ENCODE measurements at places on chromosomes 2 and 18. TPM values are rescaled to one million over a fixed set of nuclear protein-coding genes. Genes with fewer than 3 reads are reported as not detected.

Gene CTNNA2
- total RNA-seq, result not detected

Gene ATF2
- 44.5 TPM for total RNA-seq

DNA sequence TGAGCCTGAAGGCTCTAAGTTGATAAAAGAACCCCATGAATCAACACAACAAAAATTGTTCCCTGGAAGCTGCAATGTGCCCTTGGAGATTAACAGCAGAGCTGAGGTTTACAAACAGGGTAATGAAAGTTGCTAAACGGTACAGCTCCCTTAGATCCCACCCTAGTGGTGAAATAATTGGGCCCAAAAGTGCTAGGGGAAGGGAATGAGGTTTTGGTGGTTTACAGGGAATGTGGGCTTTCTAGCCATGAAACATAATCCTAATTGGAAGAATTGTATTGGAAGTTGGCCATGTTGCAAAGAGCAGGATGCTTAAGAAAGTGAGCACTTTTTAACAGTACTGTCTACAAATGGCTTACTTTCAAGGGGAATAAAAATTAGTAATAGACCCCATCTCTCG lies 180.2 kb upstream of the SMIM21 start:
- no peaks in the 10 kb centered on the region for H3K4me1 ChIP-seq
- H3K27me3 ChIP-seq, result peaks cover 4% of the 10 kb centered on the region
- H3K36me3 ChIP-seq, result no peaks in the 10 kb centered on the region

- H3K27me3 ChIP-seq, result no peaks in the 10 kb centered on the region
- H3K4me3 ChIP-seq, result no peak overlapping the region
- peaks cover 3% of the 10 kb centered on the region for H3K4me1 ChIP-seq
- no peak overlapping the region for H3K27ac ChIP-seq
- no peak for DNase-seq
Observed at GRCh38 chr2:101089419-101089818, 61.8 kb downstream of the TBC1D8 start.

Gene DNAH6
- total RNA-seq, result 0.21 TPM

Gene NIFK
- total RNA-seq, result 186 TPM

DNA sequence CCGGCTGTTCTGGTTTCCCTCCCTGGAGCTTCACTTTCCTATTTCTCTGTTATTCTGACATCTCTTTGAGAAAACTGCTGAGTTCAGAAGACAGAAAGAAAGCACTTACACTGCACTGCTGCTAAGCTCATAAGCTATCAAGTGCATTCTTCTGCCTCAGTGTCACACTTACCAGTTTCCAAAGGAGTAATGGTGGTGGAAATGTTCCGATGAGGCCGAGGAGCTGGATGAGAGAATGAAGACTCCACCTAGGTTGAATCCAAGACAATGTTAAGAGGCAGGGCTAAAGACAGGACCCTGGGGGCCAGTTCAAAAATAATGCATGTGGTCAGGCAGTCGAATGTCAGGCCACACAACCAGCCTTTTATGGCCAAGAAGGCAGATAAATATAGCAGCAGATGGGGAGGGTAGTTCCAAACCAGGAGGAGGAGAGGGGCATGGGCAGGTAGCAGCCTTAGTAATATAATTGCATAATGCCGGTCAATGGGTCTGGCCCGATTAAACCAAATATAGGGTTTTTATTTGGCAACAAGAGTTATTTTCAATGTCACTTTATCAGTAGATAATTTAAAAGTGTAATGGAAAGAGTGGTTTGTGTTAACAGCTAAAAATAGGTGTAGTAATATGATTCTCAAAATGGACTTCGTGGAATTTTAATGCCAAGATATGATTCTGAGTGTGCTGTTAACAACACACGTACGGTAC lies at the start of gene MYOM1:
TSS of gene MYOM1 (minus strand) at position 338 of the 705 bp plus-strand sequence. CDS start 4,745 bp downstream, outside the sequence.
- H3K4me3 ChIP-seq, result no peak within 1 kb of the TSS
- H3K4me1 ChIP-seq, result peaks cover 4% of the 10 kb centered on the region
- no peaks in the 10 kb centered on the region for H3K27me3 ChIP-seq

Gene SCN7A
- not detected for total RNA-seq

DNA sequence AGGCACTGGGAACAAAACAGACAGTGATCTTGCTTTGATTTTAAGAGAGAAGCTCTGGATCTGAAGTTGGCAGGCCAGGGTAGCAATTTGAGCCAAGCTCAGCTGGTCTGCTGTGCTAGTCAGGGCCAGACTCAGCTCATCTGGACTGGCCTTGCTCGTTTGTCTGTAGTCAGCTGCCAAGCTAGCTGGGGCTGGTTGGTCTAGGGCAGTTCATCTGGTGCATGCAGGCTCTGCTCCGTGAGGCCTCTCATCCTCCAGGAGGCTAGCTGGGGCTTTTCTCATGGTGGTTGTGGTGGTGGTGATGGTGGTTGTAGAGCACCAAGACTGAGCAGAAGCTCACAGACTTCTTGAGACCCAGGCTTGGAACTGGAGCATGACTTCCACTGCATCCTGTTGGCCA lies 10.3 kb downstream of the FBLN7 start:
- H3K27ac ChIP-seq, result no peak overlapping the region
- H3K36me3 ChIP-seq, result no peaks in the 10 kb centered on the region
- no peak for DNase-seq
- H3K4me1 ChIP-seq, result peaks cover 4% of the 10 kb centered on the region
- H3K4me3 ChIP-seq, result no peak overlapping the region
- peaks cover 5% of the 10 kb centered on the region for H3K27me3 ChIP-seq

DNA sequence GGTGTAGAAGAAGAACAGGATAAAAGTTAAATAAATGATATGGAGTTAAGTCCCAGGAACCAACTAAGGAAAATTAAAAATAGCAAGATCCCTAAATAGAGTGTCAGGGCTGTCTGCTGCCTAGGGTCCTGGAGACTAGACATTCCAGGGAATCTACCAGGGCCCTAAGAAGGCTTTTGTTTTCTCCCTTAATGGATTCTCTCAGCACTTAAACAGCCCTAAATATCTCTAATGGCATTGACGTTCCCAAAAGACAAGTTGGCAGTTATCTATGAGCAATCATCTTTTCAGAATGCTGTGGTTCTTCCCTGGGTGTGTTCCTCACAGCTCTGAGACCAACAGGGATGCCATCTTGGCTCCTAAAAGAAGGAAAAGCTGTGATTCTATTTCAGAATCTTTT lies 616.3 kb downstream of the EPHA4 start:
- no peaks in the 10 kb centered on the region for H3K4me1 ChIP-seq
- H3K36me3 ChIP-seq, result no peaks in the 10 kb centered on the region
- DNase-seq, result no peak
- H3K4me3 ChIP-seq, result no peak overlapping the region
- no peak overlapping the region for H3K27ac ChIP-seq

Gene ASPRV1
- 0.54 TPM for total RNA-seq

DNA sequence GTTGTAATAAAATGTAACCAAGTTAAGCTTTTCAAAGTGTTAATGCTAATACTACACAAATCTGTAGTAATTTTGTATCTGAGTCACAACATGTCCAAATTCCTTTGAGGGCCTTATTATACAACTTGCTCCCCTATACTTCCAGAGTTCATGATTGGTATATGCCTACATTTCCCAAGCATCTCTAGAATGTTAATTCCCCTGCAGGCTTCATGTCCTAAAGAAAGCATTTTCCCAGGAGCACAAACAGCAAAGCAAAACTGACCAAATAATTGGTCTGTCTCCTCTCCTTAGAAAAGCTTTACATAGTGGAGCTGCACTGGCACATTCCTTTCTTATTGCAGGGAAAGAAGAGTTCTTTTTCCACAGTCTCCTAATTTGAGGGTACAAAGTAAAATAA lies 3.7 kb downstream of the ALS2 start:
- H3K27ac ChIP-seq, result no peak overlapping the region
- no peaks in the 10 kb centered on the region for H3K27me3 ChIP-seq
- H3K4me3 ChIP-seq, result no peak overlapping the region
- no peak for DNase-seq

DNA sequence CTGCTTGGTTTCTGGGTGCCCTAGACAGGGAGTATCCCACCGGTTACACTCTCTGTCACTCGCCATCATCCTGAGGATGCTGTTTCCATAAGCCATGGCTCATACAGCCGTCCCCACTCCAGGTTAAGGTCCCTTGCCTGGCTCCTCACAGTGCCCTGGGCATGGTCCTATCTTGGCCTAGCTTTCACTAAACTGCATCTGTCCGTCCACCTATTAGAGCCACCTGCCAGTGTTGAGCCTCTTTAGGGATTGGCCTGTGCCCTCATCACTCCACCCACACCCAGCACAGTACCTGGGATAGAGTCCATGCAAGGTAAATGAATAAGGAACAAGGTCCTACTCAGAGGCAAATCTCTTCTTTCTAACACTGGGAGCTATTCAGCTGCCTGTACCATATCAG lies 320.1 kb downstream of the GBX2 start:
- H3K4me1 ChIP-seq, result no peaks in the 10 kb centered on the region
- no peak for DNase-seq
- peaks cover 4% of the 10 kb centered on the region for H3K27me3 ChIP-seq
- no peak overlapping the region for H3K27ac ChIP-seq
- H3K36me3 ChIP-seq, result no peaks in the 10 kb centered on the region

GRCh38 chr2:121124330-121124729 lies 160.7 kb downstream of the TFCP2L1 start:
- no peak overlapping the region for H3K4me3 ChIP-seq
- no peaks in the 10 kb centered on the region for H3K4me1 ChIP-seq
- no peaks in the 10 kb centered on the region for H3K36me3 ChIP-seq
- no peak overlapping the region for H3K27ac ChIP-seq
- DNase-seq, result no peak

GRCh38 chr2:181684454-181685149 lies 4.3 kb upstream of the NEUROD1 start:
- H3K27me3 ChIP-seq, result peaks cover 87% of the 10 kb centered on the region
- peaks cover 35% of the 10 kb centered on the region for H3K4me1 ChIP-seq
- no peak overlapping the region for H3K4me3 ChIP-seq
- no peaks in the 10 kb centered on the region for H3K36me3 ChIP-seq

GRCh38 chr2:171383134-171383533 lies 50.7 kb downstream of the METTL8 start:
- no peak overlapping the region for H3K4me3 ChIP-seq
- peaks cover 68% of the 10 kb centered on the region for H3K36me3 ChIP-seq
- no peak for DNase-seq
- H3K27ac ChIP-seq, result no peak overlapping the region
- no peaks in the 10 kb centered on the region for H3K27me3 ChIP-seq

GRCh38 chr2:162174746-162175145 lies 22.7 kb upstream of the GCG start:
- H3K4me3 ChIP-seq, result no peak overlapping the region
- no peak overlapping the region for H3K27ac ChIP-seq
- no peaks in the 10 kb centered on the region for H3K36me3 ChIP-seq

- H3K27ac ChIP-seq, result no peak overlapping the region
- H3K36me3 ChIP-seq, result no peaks in the 10 kb centered on the region
- peaks cover 40% of the 10 kb centered on the region for H3K27me3 ChIP-seq
- peak overlapping the region; percentile 50 for H3K4me3 ChIP-seq
Observed at GRCh38 chr2:26179446-26179913, 6.6 kb downstream of the GAREM2 start.

GRCh38 chr2:73081181-73081671 lies 9.7 kb upstream of the SFXN5 start:
- no peaks in the 10 kb centered on the region for H3K36me3 ChIP-seq
- no peak for DNase-seq
- no peak overlapping the region for H3K4me3 ChIP-seq
- no peaks in the 10 kb centered on the region for H3K27me3 ChIP-seq

DNA sequence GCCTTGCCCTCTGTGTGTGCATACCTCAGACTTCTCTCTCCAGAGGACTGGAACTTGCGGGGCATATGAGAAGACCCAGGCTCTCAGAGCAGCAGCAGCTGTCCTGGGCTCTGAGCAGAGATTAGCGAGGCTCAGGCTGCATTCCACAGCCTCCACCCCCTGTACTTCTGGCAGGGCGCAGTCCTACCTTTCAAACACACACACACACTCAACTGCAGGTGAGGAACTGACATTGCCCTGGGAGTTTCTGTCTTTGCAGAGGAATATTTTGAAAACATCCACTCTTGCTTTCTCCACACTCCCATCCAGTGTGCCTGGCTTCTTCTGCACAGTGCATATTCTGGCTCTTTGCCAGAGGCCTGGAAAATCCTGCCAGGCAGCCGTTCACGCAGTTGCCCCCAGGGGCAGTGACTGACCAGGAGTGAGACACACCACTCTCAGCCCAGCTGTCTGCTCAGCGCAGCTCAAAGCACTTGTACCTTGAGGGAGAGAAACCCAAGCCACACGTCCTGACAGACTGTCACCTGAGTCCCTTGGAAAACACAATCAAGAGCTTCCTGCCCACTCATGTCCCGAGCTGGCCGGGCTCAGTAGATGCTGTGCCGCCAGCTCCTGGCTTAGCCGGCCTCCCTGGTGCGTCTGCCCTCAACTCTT lies 460.8 kb downstream of the RNF144A start:
- no peak for DNase-seq
- no peak overlapping the region for H3K4me3 ChIP-seq
- H3K27ac ChIP-seq, result no peak overlapping the region
- peaks cover 8% of the 10 kb centered on the region for H3K27me3 ChIP-seq
- H3K36me3 ChIP-seq, result no peaks in the 10 kb centered on the region

Gene CDK5R2
- total RNA-seq, result not detected

- no peak for DNase-seq
- H3K27me3 ChIP-seq, result no peaks in the 10 kb centered on the region
- H3K36me3 ChIP-seq, result peaks cover 8% of the 10 kb centered on the region
- peaks cover 70% of the 10 kb centered on the region for H3K4me1 ChIP-seq
- H3K4me3 ChIP-seq, result peak overlapping the region; percentile 79
Observed at GRCh38 chr2:181309586-181309985, 147.6 kb upstream of the ITGA4 start.

GRCh38 chr2:26268213-26268612 lies 23.5 kb downstream of the HADHB start:
- no peak overlapping the region for H3K27ac ChIP-seq
- H3K4me1 ChIP-seq, result peaks cover 9% of the 10 kb centered on the region
- DNase-seq, result no peak
- H3K4me3 ChIP-seq, result no peak overlapping the region
- H3K36me3 ChIP-seq, result peaks cover 2% of the 10 kb centered on the region

DNA sequence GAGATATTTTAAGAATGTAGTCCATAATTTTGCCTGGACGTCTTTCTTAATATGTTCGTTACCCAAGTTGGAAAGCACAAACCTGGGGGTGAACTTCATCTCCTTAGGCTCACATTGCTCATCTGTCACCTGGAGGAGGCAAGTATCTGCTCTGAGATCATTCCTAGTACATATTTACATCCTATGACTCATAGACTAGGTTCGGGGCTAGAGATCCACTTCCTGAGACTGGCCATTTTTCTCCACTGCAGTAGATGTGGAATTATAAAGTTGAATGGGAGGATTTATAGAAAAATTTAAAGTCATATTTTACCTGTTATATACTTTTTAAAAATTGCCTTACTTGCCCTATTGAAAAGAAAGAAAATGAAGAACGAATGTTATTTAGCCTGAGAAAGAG lies 77.5 kb upstream of the PROKR1 start:
- peaks cover 7% of the 10 kb centered on the region for H3K36me3 ChIP-seq
- no peaks in the 10 kb centered on the region for H3K27me3 ChIP-seq
- H3K27ac ChIP-seq, result no peak overlapping the region
- no peak overlapping the region for H3K4me3 ChIP-seq
- no peak for DNase-seq

Gene DPYSL5
- total RNA-seq, result not detected

Gene TSPYL6
- total RNA-seq, result not detected

Gene LYG1
- 0.37 TPM for total RNA-seq

Gene TSHZ1
- 11.4 TPM for total RNA-seq
